ENCODE measurements at places on chromosomes 3 and 15. TPM values are rescaled to one million over a fixed set of nuclear protein-coding genes. Genes with fewer than 3 reads are reported as not detected.

GRCh38 chr3:146313746-146314111, 62.8 kb upstream of the PLSCR4 start:
- H3K36me3 ChIP-seq = no peaks in the 10 kb centered on the region
- DNase-seq = no peak
- H3K4me3 ChIP-seq = no peak overlapping the region
- no peaks in the 10 kb centered on the region for H3K4me1 ChIP-seq
- H3K27ac ChIP-seq = peak overlapping the region; percentile 15
- H3K27me3 ChIP-seq = no peaks in the 10 kb centered on the region

DNA sequence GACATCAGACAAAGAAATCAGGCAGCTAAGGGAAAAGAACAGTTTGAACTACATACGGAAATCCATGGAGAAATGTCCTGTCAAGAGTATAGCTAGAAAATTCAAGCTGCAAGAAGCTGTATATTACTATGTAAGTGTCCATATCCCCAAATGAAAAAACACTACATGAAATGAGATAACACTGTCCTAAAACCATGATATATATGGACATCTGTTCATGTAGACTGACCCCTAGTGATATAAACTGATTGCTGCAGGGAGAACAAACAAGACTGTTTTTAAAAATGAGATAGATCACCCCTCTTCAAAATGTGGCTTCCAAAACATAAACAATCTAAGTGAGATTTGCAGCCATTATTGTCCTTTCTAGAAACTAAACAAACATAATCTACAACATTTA, 985.6 kb downstream of the EPHA3 start:
- no peak for DNase-seq
- H3K4me3 ChIP-seq = no peak overlapping the region
- H3K4me1 ChIP-seq = peaks cover 4% of the 10 kb centered on the region
- no peak overlapping the region for H3K27ac ChIP-seq

DNA sequence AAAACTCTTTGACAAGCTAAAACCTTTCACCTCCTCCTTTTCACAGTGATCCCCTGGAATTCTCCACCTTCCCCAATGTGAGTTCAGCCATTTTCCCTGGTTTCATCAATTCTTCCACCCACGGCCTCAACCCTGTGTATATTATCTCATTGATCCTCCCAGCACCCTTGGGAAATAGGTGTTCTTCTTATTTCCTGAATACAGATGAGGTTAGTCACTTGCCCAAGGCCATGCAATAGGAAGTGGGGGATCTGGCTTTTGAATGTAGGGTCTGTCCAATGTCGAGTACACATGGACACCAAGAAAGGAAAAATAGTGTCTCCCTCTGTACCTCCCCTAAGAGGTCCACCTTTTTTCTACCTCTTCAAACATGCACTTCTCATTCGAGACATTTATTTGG, 262.8 kb upstream of the ST8SIA2 start:
- H3K4me3 ChIP-seq = no peak overlapping the region
- no peak for DNase-seq
- no peaks in the 10 kb centered on the region for H3K27me3 ChIP-seq
- no peaks in the 10 kb centered on the region for H3K4me1 ChIP-seq
- H3K27ac ChIP-seq = no peak overlapping the region

DNA sequence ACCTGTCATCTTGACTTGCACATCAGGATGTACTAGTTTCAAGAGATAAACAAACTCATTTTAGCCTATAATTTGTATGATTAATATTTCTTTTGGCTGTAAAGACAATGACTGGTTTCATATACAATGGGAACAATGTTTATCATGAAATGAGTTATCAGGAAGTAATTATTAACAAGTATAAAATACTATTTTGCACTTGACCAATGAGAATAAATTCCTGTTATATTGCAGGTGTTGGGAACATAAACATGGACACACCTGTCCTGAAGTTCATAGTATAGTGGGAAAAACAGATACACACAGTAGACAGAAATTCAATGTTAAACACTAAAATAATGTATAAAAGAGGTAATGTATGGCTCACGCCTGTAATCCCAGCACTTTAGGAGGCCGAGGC, 56.9 kb downstream of the UBR1 start:
- H3K27ac ChIP-seq = no peak overlapping the region
- peaks cover 90% of the 10 kb centered on the region for H3K36me3 ChIP-seq
- no peak for DNase-seq
- H3K4me3 ChIP-seq = no peak overlapping the region
- H3K4me1 ChIP-seq = no peaks in the 10 kb centered on the region

GRCh38 chr15:96261575-96262034, 68.9 kb upstream of the NR2F2 start:
- H3K4me1 ChIP-seq = peaks cover 26% of the 10 kb centered on the region
- H3K27ac ChIP-seq = peak overlapping the region; percentile 72
- H3K4me3 ChIP-seq = no peak overlapping the region
- no peak for DNase-seq

RETNLB gene
- polyA plus RNA-seq = 48.6 TPM

- H3K27ac ChIP-seq = no peak overlapping the region
- no peaks in the 10 kb centered on the region for H3K27me3 ChIP-seq
- H3K4me3 ChIP-seq = no peak overlapping the region
- DNase-seq = no peak
- H3K4me1 ChIP-seq = no peaks in the 10 kb centered on the region
These were observed 92.4 kb downstream of the ABI3BP start for GRCh38 chr3:100900671-100901335.

DNA sequence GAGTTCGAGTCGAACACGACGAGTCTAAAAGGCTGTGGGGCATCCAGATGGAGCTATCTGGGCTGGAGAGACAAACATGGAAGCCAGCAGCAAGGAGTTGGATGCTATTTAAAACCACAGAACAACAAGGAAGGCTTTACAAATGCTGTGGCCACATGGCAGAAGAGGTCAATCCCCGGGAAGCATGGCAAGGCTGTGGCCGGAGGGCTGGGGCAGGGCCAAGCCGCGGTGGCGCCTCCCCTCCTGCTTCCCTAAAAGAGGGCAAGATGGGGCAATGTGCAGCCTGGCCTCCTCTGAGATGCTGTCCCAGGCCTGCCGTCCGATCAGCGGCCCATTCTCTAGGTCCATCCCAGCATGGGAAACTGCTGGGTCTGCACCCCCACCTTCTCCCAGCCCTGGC, 139.1 kb downstream of the SRGAP3 start:
- no peak overlapping the region for H3K4me3 ChIP-seq
- no peaks in the 10 kb centered on the region for H3K4me1 ChIP-seq
- H3K36me3 ChIP-seq = no peaks in the 10 kb centered on the region
- H3K27me3 ChIP-seq = no peaks in the 10 kb centered on the region
- DNase-seq = no peak
- H3K27ac ChIP-seq = no peak overlapping the region

DNA sequence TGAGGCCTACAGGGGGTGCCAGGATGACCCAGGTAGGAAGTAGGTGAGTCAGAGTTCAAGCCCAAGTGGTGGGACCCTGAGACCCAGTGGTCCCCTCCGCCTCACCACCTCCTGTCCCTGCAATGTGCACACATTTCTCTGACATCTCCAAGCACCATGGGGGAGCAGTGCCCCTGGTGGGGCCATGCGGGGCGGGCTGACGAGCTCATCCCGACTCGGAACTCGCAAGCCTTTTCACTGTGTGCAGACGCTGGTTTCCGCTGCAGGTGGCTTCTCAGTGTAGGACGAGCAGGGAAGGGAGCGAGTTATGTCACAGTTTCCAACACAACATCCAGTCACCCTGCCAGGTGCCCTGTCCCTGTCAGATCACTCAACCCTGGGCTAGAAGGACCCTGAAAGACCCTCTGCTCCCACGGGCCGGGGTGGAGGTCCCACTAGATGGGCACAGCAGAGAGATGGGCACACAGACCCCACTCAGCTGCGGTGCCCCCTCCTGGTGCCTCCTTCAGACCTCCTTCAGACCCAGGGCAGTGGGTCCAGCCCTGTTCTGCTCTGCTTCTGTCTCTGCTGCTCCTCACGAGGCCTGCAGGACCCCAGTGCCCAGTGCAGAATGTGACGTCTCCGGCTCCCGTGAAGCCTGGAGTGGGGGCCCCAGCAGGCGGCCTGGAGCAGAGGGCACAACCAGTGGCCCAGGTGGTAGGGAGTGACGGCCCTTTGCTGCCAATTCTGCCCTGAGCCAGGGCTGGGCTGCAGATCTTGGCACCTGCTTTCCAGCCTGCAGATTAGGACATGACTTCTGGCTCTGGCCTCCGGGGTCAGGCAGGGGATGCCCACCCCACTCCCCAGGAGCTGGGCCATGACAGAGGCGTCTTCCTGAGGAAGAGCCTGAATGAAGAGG, 102.0 kb upstream of the RPL32 start:
- H3K4me1 ChIP-seq = no peaks in the 10 kb centered on the region
- H3K4me3 ChIP-seq = no peak overlapping the region
- H3K36me3 ChIP-seq = peaks cover 11% of the 10 kb centered on the region

- H3K27me3 ChIP-seq = no peaks in the 10 kb centered on the region
- H3K4me3 ChIP-seq = no peak overlapping the region
- peaks cover 4% of the 10 kb centered on the region for H3K4me1 ChIP-seq
- DNase-seq = no peak
- H3K27ac ChIP-seq = no peak overlapping the region
- no peaks in the 10 kb centered on the region for H3K36me3 ChIP-seq
These were observed 349.1 kb downstream of the ULK4 start for GRCh38 chr3:41612853-41613252.

SPATA12 gene
- 0.26 TPM for polyA plus RNA-seq

STAB1 gene
- polyA plus RNA-seq = 18.0 TPM

GRCh38 chr3:98521897-98522543, 682 bp downstream of the CLDND1 start:
- peaks cover 31% of the 10 kb centered on the region for H3K4me1 ChIP-seq
- H3K27me3 ChIP-seq = no peaks in the 10 kb centered on the region
- peak; percentile 68 for DNase-seq
- H3K36me3 ChIP-seq = no peaks in the 10 kb centered on the region
- H3K4me3 ChIP-seq = peak overlapping the region; percentile 86

DNA sequence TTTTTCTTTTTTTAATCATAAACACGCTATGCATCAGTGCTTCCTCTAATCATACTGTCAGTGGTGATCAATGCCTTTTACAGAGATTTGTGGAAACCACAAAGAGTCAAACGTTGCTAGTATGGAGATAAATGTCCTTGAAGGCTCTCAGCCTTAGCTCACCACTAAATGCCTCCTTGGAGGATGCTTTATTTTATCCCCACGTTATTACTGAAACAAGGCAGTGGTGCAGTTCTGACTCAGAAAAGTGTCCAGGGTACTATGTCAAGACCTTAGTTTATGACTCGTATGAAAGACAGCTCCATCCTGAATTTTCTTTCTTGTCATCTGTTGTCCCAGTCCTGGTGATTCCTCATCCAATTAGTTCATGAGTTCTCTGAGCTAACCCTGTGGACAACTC, 1146.7 kb downstream of the IGSF11 start:
- no peak overlapping the region for H3K27ac ChIP-seq
- no peak overlapping the region for H3K4me3 ChIP-seq
- no peak for DNase-seq
- no peaks in the 10 kb centered on the region for H3K4me1 ChIP-seq
- no peaks in the 10 kb centered on the region for H3K27me3 ChIP-seq

DNA sequence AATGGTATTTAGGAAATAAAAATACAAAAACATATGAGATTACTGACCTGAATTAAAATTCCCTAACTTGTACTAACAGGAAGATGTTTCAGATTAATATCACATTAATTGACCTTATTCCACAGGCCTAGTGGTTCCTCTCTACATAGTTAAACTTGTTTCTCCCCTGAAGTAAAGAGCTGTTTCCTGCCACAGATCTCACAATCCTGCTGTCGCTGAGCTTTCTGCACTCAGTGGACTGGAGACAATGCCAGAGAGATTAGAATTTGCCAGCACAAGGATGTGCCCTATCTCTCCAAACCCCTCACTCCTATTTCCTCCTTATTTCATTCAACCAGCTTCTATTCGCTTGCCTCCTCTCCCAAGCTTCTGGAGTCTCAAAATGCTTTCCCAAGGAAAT, 130.6 kb downstream of the CTNNB1 start:
- DNase-seq = no peak
- H3K27me3 ChIP-seq = no peaks in the 10 kb centered on the region
- H3K4me1 ChIP-seq = no peaks in the 10 kb centered on the region
- no peak overlapping the region for H3K4me3 ChIP-seq
- no peak overlapping the region for H3K27ac ChIP-seq

CILP gene
- polyA plus RNA-seq = 5.4 TPM

PLSCR5 gene
- polyA plus RNA-seq = not detected

- no peaks in the 10 kb centered on the region for H3K4me1 ChIP-seq
- no peaks in the 10 kb centered on the region for H3K27me3 ChIP-seq
- no peaks in the 10 kb centered on the region for H3K36me3 ChIP-seq
- H3K27ac ChIP-seq = no peak overlapping the region
- DNase-seq = no peak
These were observed 4.4 kb downstream of the IL5RA start for GRCh38 chr3:3105815-3106214.

- DNase-seq = peak; percentile 76
- H3K27ac ChIP-seq = peak overlapping the region; percentile 43
- no peak overlapping the region for H3K4me3 ChIP-seq
- no peaks in the 10 kb centered on the region for H3K36me3 ChIP-seq
These were observed 13.7 kb downstream of the C3orf62 start for GRCh38 chr3:49263159-49263889.

GRCh38 chr3:8659242-8659641, 14.6 kb upstream of the SSUH2 start:
- no peak overlapping the region for H3K4me3 ChIP-seq
- no peak for DNase-seq
- H3K27ac ChIP-seq = no peak overlapping the region
- H3K4me1 ChIP-seq = peaks cover 20% of the 10 kb centered on the region
- no peaks in the 10 kb centered on the region for H3K36me3 ChIP-seq

DNA sequence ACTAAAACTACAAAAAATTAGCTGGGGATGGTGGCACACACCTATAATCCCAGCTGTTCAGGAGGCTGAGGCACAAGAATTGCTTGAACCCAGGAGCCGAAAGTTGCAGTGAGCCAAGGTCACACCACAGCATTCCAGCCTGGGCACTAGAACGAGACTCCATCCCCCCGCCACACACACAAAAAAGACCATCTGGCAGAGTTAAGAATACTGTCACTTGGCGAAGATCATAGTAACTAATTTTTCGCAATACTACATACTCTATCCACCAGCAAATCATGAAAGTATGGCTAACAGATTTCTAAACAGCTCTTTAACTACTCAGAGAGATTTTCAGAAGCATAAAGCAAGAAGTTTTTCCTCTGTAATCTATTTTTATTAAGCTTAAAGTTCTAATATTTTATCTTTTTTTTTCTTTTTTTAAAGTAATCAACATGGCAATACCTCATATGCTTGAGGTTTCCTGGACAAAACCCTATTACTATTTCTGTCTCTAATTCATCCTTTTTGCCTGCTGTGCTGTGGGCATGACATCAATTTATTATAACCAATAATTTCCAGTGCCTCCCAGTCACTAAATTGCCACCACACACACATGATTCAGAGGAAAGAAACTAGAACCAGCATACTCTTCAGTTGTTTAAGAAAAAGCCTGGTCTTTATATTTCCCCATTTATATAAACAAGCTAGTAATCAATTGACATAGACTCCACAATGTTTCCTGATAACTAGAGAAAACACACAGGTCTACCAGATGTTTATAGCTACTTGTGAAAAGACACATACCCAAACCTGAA, 46.9 kb downstream of the CHSY1 start:
- H3K4me1 ChIP-seq = peaks cover 53% of the 10 kb centered on the region
- no peaks in the 10 kb centered on the region for H3K27me3 ChIP-seq
- H3K36me3 ChIP-seq = no peaks in the 10 kb centered on the region
- DNase-seq = no peak
- H3K4me3 ChIP-seq = no peak overlapping the region
